ENCODE measurements at places on chromosomes 1 and 21. TPM values are rescaled to one million over a fixed set of nuclear protein-coding genes. Genes with fewer than 3 reads are reported as not detected.
A peak's percentile ranks its signal among the peaks of the same experiment; 100 is the strongest.

- H3K27ac ChIP-seq = peak overlapping the region; percentile 91
- H3K4me1 ChIP-seq = peaks cover 49% of the 10 kb centered on the region
- H3K4me3 ChIP-seq = peak overlapping the region; percentile 96
- H3K27me3 ChIP-seq = no peaks in the 10 kb centered on the region
- H3K36me3 ChIP-seq = peaks cover 44% of the 10 kb centered on the region
Measured at GRCh38 chr1:203629507-203630082, 3.0 kb downstream of the ATP2B4 start.

Gene PDC
- not detected for total RNA-seq

Gene CYP4Z1
- total RNA-seq = not detected

GRCh38 chr1:219081943-219082925 is 91.4 kb upstream of the LYPLAL1 start:
- no peak overlapping the region for H3K27ac ChIP-seq
- no peaks in the 10 kb centered on the region for H3K27me3 ChIP-seq
- no peak overlapping the region for H3K4me3 ChIP-seq
- no peak for DNase-seq

GRCh38 chr1:183764981-183765380 is 39.9 kb upstream of the RGL1 start:
- no peak for DNase-seq
- H3K27ac ChIP-seq = no peak overlapping the region
- no peak overlapping the region for H3K4me3 ChIP-seq
- no peaks in the 10 kb centered on the region for H3K27me3 ChIP-seq
- H3K36me3 ChIP-seq = peaks cover 3% of the 10 kb centered on the region
- H3K4me1 ChIP-seq = no peaks in the 10 kb centered on the region

DNA sequence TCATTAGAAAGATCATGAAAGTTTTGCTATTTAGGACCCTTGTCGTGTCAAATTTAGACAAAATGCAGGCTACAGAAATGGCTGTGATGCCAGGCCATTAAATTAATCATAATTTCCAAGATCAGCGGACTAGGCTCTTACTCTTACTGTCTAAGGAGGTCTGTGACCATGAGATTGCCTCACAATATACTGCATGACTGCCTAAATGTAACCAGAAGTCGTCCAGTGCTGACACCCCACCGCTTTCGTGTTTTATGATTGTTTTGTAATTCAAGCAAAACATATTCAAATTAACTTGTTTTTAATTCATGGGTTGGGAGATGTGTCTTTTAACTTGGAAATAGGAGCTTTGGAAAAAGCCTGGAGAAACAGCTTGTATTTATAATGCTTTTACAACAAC is 947.5 kb downstream of the BRINP3 start:
- H3K27me3 ChIP-seq = no peaks in the 10 kb centered on the region
- H3K36me3 ChIP-seq = no peaks in the 10 kb centered on the region
- DNase-seq = no peak
- H3K4me3 ChIP-seq = no peak overlapping the region

GRCh38 chr1:109391626-109392025 is 6.1 kb downstream of the SORT1 start:
- no peaks in the 10 kb centered on the region for H3K36me3 ChIP-seq
- no peak overlapping the region for H3K27ac ChIP-seq
- H3K4me3 ChIP-seq = no peak overlapping the region
- H3K27me3 ChIP-seq = peaks cover 33% of the 10 kb centered on the region
- no peak for DNase-seq

Gene ANGPTL3
- total RNA-seq = not detected

DNA sequence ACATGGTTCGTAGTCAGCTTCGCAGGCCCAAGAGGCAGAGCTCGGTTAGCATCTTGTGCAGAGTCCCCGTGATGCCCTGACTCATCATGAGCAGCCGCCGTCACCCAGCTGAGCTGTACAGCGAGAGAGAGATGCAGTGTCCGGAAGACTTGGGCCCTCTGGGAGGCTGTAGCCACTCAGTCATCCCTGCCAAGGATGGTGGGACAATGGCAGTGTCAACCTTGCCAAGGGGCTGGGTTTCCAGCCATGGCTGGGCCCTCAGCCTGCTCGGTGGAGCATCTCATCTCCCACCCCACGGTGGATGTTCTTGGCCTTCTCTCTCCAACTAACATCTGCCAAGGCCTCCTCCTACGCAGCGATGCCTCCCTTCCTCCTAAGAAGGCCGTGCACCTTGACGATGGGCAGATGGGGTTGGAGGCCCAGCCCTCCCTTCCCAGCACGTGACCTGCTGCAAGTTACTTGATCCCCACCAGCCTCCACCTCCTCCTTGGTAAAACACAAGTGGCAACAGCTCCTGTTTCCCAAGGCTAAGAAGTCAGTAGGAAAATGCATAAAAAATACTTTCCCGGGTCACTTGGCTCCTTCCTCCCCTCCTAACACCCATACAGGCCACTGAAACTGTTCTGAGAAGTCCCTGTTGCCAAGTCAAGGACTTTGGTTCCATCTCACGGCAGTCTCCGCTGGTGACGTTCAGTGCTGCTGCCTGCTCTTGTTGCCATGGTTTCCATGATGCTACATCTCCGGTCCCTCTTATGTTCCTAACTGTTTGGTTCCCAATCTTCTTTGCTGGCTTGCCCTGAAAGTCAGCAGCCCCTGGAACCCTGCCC is 384.7 kb upstream of the VAMP3 start:
- H3K4me1 ChIP-seq = no peaks in the 10 kb centered on the region
- DNase-seq = no peak
- no peaks in the 10 kb centered on the region for H3K36me3 ChIP-seq
- H3K4me3 ChIP-seq = no peak overlapping the region
- no peak overlapping the region for H3K27ac ChIP-seq

GRCh38 chr21:32325706-32326105 is 27.1 kb downstream of the MRAP start:
- no peak overlapping the region for H3K27ac ChIP-seq
- H3K27me3 ChIP-seq = no peaks in the 10 kb centered on the region
- peaks cover 90% of the 10 kb centered on the region for H3K36me3 ChIP-seq
- no peak overlapping the region for H3K4me3 ChIP-seq
- peaks cover 8% of the 10 kb centered on the region for H3K4me1 ChIP-seq

GRCh38 chr1:21666576-21667320 is 2.4 kb downstream of the RAP1GAP start:
- H3K27me3 ChIP-seq = peaks cover 25% of the 10 kb centered on the region
- no peak overlapping the region for H3K27ac ChIP-seq
- DNase-seq = no peak
- H3K4me3 ChIP-seq = no peak overlapping the region
- peaks cover 7% of the 10 kb centered on the region for H3K4me1 ChIP-seq

DNA sequence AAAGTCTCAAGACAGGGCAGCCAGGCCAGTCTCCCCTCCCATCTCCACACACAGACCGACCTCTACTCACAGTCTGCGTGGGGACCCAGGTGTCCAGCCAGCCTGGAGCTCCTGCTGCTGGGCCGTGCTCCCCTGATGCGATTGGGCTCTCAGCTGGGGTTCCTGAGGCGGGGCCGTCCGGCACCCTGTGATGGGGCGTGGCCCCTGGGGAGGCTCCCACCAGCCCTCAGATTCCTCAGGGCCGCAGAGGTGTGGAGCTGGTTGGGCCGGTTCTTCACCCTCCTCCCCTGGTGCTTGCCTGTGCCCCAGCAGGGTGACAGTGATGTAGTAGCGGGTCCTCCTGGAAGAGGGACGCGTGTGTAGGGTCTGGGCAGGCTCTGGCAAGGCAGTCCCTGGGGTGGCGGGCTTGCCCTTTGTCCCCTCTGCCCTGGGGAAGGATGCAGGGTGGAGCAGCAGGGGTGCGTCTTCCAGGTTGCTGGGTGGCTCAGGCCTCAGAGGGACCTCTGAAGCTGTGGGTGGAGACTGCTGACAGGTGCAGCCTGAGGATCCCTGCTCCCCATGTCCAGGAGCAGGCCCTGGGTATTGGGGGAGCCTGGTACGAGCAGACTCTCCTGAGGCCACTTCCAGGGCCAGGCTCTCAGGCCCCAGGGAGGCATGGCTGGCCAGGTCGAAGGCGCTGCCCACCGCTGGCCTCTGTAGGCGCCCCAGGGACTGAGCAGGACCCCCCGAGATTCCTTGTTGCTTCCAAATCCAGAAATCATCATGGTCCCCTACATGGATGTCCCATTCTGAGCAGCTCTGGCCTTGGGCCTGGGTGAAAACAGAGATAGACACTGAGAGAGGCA is at the start of gene CRYBG2:
CRYBG2 (minus strand) TSS at position 155 of the 845 bp plus-strand sequence. CDS start 7,473 bp downstream, outside the sequence.
- peaks cover 16% of the 10 kb centered on the region for H3K4me1 ChIP-seq
- H3K4me3 ChIP-seq = no peak within 1 kb of the TSS
- DNase-seq = no peak
- H3K27me3 ChIP-seq = peaks cover 6% of the 10 kb centered on the region
- no peaks in the 10 kb centered on the region for H3K36me3 ChIP-seq
